ENCODE measurements at places on chromosomes 16 and 17. TPM values are rescaled to one million over a fixed set of nuclear protein-coding genes. Genes with fewer than 3 reads are reported as not detected.

CRYBA1 gene
- not detected for total RNA-seq

TCAP gene
- total RNA-seq: 0.53 TPM

DNA sequence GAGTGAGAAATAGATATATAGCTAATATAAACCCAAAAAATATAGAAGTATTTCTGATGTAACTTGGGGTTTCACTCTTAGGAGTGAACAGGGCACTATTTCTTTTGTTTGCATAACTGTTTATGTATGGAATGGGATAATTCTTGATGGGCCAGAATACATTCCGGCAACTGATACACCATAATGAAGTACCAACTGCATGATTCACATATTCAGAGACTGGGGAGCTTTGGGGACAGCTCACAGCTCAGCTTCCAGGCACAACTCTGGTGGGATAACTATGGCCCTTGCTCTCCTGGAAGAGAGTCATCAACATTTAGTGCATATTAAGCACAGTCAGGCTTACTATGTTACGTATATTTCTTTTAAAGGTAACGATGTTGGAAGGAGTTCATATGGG is 42.1 kb upstream of the ADCY7 start:
- DNase-seq: no peak

MBTD1 gene
- 13.2 TPM for total RNA-seq

DNA sequence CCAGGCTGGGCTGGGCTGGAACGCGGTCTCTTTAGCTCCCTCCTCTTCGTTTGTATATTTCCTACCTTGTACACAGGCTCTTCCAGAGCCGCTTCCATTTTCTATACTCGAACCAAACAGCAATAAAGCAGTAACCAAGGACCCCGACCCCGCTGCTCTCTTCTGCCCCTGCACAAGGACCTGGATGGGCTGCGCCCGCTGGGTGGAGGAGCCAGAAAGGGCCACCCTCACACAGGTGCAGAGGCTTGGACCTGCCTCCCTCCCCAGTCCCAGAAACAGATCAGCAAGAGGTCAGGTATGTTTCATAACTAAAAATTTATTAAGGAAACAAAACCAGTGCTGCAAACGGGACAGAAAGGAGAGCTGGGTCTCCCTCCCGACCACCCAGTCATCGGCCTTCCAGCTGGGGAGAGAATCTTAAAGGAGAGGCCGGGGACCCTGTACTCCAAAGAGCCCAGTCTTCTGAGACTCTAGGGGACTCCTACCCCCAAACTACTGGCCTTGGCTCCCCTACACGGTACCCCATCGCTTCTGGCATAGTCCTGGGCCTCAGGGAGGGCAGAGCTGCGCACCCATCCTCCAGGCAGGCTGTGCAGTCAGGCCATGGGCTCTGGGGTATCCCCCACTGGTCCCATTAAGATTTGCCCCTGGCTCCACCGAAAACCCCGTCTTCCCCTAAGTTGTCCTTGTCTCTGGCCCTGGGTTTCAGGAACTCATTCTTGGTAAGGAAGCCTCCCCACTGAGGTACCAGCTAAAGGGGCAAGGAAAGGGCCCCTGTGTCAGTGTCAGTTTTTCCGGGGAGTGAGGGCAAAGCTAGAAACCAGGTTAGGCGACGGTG is 4.9 kb downstream of the HIC1 start:
- DNase-seq: no peak

DNA sequence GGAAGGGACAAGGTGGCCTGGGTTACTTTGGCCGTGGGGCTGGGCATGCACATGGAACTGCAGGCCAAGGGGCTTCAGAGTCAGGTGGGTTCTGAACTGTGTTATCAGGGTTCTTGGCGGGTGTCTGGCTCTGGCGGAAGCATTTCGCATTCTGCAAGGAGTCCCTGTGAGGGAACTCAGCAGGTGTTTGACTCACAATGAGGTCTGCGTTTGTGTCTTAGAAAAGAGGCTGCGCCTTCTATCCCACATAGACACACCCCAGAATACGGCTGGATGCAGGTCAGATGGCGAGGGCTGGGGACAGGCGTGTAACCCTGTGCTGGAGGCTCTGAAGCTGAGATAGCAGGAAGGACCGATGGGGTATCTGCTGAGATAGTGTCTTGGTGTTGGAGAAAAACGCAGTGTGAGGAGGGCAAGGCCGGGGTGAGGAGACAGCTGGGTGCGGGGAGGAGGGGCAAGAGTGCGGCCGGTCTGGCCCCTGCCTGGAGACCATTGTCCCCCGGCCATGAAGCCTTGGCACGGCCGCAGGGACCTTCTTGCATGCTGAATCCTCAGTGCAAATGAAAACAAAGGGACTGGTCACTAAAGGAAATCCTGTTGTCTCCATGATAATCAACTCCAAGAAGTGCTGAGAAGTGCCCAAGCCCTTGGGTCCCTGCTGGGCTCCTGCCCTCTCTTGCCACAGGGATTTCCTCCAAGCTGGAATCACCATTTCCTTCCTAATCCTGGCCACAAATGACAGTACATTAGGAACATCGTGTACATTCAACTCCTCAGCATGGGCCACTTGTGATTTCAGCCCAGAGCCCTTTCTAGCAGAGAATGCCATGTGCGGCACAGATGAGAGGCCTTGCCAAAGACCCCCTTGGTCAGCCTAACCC is 22.8 kb upstream of the MTSS2 start:
- DNase-seq: no peak

- no peak for DNase-seq
Observed at GRCh38 chr16:14957576-14958322, 17.1 kb upstream of the PDXDC1 start.

- no peak for DNase-seq
Observed at GRCh38 chr17:50922107-50922506, 56.0 kb upstream of the TOB1 start.

DNA sequence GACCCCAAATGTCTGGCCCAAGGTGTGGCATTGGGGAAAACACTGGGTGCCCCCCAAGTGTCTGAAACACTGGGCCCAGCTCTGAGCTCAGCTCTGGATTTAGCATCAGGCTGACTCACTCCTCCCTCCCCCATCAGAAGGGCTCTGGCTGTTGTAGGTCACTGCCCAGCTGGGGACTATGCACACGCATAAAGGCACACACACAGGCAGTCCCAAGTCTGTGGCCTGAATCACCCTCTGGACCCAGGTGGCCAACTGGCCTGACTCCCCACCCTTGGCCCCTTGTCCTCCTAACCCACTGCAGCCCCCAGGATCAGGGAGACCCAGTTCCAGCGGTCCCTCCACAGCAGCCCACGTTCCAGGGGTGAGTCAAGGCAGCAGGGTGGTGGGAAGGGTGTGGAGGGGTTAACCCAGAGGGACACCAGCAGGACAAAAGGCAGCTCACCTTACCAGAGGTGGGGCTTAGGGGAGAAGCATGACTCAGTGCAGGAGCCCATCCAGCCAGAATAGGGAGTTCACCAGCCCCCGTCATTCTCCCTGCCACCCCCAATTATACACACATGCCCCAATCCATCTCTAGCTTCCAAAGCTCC is 47.0 kb downstream of the MYO18A start:
- DNase-seq: no peak

KRT27 gene
- total RNA-seq: not detected

DNA sequence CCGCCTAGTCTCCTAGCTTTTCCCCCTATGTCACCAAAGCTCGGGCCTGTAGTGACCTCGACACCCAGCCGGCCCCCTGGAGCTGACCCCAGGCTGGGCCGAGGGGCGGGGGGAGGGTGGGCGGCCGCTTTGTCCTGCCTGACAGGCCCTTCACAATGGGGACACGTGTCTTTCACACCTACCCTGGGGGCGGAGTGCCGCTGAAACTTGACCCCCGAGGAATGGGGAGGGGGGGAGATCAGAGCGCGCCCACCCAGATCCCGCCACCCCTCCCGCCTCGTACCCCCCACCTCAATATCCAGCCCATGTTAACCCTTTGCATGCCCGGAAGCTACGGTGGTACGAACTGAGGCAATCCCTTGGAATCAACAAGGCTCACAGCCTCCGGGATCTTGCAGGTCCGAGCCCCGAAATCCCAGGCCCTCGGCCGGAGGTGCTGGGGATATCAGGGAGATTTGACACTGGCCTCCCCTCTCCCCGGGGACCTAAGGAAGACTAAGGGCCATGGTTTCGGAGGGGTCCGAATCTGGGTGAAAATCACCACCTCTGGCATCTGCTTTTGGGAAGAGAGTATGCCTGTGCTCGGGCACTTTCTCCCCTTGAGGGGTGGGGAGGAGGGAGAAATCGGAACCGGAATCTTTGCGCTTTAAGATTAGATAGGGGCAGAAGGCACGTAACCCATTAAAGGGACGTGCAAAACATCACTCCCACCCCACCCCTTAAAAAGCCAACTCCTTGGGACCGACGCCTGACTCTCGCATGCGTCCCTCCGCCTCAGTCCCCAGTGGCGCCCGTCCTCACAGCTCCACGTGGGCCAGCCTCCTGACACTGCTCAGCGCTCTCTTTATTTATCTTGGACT is 2.6 kb downstream of the NOG start:
- DNase-seq: no peak

- no peak for DNase-seq
Observed at GRCh38 chr17:36911001-36911400, 26.3 kb upstream of the LHX1 start.

CTRB2 gene
- total RNA-seq: not detected

DPEP3 gene
- not detected for total RNA-seq

KRT33A gene
- not detected for total RNA-seq

DNA sequence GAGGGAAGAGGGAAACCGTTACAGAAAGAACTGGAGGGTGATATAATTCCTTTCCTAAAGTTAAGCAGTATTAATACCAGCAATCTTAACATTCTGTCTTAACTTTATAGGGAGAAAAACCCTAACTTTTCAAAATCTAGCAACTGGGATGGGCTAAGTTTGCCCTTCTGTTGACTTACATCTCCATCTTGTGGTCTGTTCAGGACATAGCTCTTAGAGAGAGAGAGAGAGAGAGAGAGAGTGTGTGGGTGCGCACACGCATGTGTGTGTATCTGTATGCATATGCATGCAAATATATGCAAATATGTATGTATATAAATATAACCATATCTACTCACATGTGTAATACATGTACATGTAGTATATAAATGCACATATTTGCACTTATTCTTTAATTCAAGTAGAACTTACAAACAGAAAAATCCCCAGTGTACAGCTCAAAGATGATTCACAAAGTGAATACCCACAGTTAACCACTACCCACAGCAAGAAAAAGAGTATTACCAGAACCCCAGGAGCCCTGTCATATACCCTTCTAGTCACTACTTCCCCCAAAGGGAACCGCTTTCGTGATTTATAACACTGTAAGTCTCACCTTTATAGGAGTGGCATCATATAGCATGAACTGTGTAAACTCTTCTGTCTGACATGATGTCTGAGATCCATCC is 46.5 kb downstream of the STX8 start:
- DNase-seq: no peak

- DNase-seq: no peak
Observed at GRCh38 chr17:14875557-14876412, 389.3 kb downstream of the PMP22 start.

CCL4 gene
- not detected for total RNA-seq

DNA sequence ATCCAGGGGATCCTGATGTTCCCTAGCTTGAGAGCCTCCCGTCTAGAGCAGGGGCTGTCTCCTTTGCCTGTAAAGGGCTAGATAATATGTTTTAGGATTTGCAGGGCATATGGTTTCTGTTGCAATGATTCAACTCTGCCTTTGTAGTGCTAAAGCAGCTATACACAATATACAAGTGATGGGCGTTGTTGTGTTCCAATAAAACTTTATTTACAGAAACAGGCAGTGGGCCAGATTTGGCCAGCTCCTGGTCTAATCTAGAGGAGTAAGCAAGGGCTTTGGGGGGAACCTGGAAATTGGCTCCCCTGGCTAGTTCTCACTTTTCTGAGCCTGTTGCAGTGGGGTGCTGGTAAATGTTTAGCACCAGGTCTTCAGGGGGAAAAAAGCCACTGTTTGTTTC is 13.8 kb downstream of the WWOX start:
- DNase-seq: no peak

DNA sequence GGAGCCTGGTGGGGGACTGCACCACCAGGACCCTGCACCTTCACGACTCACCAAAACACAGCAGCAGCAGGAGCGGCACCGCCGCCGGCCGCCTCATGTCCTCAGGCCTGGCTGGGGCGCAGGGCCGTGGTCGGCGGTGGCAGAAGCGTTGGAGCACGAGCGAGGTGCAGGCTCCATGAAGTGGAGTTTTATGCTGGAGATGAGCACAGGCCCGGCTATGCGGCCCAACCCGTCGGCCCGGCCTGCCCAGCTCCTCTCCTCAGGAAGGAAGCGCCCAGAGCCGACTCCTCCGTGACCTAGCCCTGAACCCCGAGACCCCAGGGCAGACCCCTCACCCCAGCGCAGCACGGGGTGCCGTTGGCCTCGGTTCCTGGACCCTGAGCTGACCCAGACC is at the start of gene PRSS27:
Gene PRSS27 (minus strand): TSS at position 161 of the 394 bp plus-strand sequence. CDS start 64 bp downstream, at position 97.
- DNase-seq: no peak

GRCh38 chr17:68572138-68572842 is 28.9 kb downstream of the FAM20A start:
- DNase-seq: no peak

DNA sequence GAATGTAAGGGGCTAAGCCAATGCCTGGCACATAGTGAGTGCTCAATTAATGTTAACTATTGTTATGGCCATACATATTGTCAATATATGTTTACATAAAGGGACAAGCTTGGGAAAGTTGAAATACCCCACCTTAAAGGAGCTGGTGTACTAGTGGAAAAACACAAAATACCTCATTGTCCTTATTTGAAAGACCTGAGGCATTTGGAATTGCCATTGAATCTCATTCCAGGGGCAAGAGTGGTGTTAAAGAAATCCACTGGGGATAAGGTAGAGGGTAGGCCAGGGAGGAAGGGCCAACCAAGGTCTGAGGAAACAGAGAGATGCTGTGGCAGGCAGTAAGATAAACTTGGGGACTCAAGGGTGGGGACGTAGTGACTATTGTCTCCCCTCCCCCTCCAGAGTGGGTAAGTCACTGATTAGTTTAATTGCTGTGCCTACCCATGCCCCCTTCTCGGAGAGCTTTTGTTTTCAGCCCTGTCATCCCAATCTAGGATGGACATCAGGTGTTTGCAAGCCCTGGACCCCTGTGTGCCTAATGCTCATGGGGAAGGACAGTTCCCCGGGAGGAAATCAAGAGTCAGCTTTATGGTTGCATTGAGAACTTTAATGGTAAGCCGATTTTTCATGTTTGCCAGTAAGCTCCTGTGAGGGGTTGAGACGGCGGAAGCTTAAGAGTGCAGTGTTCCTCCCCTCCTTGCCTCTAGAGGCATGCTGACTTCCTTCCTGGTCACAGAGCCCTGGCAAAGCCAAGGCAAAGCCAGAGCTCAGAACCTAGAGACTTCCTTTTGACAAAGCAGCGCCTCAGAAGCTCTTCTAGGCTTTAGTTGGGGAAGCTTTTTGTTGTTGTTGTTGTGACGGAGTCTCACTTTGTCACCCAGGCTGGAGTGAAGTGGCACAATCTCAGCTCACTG is 2.5 kb upstream of the HEATR9 start:
- DNase-seq: no peak
